RPMI7951 (cell line): ENCODE measurements at places on chromosomes 6 and 20. TPM values are rescaled to one million over a fixed set of nuclear protein-coding genes. Genes with fewer than 3 reads are reported as not detected.

Gene CALHM5
- total RNA-seq: 4.1 and 4.7 TPM in 2 replicates

Gene GHRH
- not detected in 2 replicates for total RNA-seq

Gene OR2B6
- not detected in 2 replicates for total RNA-seq

Gene RAD21L1
- total RNA-seq: 0.98 and 1.4 TPM in 2 replicates

Gene OR2B2
- not detected in 2 replicates for total RNA-seq

Gene SLC22A16
- not detected in 2 replicates for total RNA-seq

Gene VARS2
- total RNA-seq: 9.5 and 9.6 TPM in 2 replicates

Gene MAFB
- 2.9 and 3.3 TPM in 2 replicates for total RNA-seq

Gene RNF182
- total RNA-seq: 12.7 and 17.0 TPM in 2 replicates

Gene CLPSL1
- not detected in 2 replicates for total RNA-seq

Gene COL19A1
- total RNA-seq: 0.12 and 0.59 TPM in 2 replicates

Gene VGLL2
- total RNA-seq: not detected in 2 replicates

Gene PDYN
- not detected in 2 replicates for total RNA-seq

Gene COL9A1
- total RNA-seq: not detected in 2 replicates

Gene CEP43
- total RNA-seq: 41.4 and 54.5 TPM in 2 replicates

Gene CAGE1
- total RNA-seq: not detected in 2 replicates

Gene BMP5
- total RNA-seq: not detected in 2 replicates

Gene KIF6
- 2.6 and 4.9 TPM in 2 replicates for total RNA-seq

Gene ARMH2
- not detected in 2 replicates for total RNA-seq

Gene SPATA25
- 0.98 TPM in 1 of 2 replicates, not detected in the other for total RNA-seq

Gene TGM2
- 650 and 793 TPM in 2 replicates for total RNA-seq
